ENCODE measurements at places on chromosomes 5 and 9.

GRCh38 chr5:79590396-79590999, 21.7 kb upstream of the TENT2 start:
- no peak for DNase-seq

- DNase-seq, result no peak
Observed at GRCh38 chr5:109660301-109660700, 29.4 kb upstream of the MAN2A1 start.

- DNase-seq, result no peak
Observed at GRCh38 chr9:114472765-114473446, 32.4 kb downstream of the WHRN start.

DNA sequence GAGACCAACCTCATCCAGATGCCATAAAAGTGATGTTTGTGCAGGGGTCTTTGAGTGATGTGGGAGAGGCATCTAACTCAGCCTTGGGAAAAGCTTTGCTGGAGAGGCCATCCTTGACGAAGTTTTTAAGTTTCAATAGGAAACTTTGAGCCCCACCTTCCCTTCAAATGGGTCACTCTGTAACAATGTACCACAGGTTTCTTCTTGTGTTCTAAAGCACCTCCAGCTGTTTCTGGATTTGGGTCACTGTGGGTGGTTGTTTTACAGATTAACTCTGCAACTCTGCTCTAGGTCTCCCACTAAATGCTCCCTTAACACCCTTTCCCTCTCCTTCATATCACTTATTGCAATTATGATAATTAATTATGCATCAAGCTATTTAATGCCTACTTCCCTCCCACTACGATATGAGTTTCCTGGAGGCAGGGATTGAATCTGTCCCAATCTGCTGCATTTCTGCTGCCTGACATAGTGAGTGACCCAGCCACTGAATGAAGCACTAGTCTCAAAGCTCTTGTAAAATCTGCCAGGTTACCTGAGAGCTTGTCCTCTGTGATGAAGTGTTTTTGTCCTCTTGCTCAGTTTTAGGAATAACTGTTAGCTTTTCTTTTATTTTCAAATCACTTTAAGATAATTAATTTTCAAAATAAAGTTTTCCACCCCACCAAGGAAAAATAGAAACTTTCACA, 60.5 kb upstream of the PUM3 start:
- no peak for DNase-seq

- DNase-seq, result no peak
Observed at GRCh38 chr9:80952363-80952922, 736.9 kb downstream of the TLE1 start.

DNA sequence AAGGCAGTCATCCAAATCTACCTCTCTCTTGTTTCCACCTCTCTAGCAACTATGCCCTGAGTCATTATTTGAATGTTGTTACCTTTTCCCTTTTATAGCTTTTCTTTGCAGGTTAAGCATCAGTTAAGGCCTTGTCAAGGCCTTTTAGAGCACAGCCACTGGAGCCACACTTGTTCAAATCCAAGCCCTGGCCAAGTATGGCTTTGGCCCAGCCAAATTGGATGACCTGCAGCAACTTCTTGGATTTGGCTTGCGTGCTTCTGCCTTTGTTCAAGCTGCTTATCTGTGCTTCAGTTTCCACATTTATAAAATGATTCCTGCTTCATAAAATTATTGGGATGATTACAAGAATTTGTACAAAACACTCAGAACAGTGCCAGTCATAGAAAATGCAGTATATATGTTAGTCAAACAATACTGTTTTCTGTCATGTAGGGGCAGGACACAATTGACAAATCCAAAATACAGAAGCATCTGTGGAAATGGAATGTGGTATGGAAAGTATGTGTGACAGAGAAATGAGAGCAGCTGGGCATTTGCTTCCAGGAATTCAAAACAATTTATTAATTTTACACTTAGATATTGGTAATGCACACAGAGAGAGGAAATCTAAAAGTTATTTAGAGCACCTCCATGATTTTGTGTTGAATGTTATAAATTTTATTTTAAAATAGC, 17.9 kb upstream of the RLN1 start:
- DNase-seq, result peak; percentile 8

DNA sequence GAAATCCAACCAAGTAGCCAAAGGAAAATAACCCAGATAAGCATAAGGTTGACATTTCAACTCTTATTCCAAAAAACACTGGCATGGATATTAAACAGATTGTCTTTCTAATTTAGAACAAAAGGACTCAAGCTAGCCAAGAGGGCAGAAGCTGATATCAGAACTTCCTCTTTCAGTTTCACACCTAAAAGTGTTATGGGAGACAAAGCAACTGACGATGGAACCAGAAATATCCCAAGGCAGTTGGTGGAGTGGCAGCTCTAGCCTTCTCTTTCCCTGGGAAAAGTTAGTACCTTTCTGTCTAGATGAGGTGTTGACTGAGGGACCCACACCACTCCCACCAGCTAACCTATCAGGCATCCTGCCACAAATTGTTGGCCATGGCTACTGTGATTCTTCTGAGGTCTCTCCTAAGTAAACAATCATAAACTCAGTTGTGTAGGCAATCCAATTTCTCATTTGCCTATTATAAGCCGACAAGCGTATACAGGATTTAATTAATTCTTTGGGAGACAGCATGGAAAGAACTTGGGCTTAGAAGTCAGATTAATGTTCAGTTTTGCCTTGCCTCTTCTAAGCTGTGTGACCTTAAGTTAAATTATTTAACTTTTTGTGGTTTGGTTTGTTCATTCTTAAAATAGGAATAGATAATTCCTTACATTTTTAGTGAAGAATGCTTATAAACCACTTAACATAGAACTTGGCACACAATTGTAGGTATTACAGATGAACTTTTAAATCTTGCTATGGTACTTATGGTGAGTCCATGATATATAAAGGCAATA, 110.9 kb upstream of the ADAMTSL1 start:
- DNase-seq, result peak; percentile 82

DNA sequence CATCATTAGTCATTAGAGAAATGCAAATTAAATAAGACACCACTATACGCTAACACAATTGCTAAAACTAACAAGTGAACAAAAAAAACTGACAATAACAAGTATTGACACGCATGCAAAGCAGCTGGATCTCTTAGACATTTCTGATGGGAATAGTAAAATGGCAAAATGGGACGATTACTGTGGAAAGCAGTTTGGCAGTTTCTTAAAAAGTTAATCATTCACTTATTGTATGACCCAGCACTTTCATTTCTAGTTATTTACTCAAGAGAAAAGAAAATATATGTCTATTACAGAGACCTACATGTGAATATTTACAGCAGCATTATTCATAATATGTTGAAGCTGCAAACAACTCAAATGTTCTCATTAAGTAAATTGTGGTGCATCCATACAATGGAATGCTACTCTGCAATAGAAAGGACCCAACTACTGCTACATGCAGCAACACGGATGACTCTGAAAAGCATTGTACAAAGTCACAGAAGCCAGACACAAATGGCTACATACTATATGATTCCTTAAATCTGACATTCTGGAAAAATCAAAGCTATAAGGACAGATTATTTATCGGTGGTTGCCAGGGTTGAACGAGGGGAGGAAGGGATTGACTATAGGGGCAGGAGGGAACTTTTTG, 96.8 kb upstream of the ITGA2 start:
- no peak for DNase-seq

- no peak for DNase-seq
Observed at GRCh38 chr5:171131497-171131896, 177.6 kb upstream of the TLX3 start.

GRCh38 chr9:36029765-36030528, 6.8 kb upstream of the RECK start:
- DNase-seq, result peak; percentile 97

- peak; percentile 54 for DNase-seq
Observed at GRCh38 chr9:91427873-91428272, 4.2 kb upstream of the NFIL3 start.

DNA sequence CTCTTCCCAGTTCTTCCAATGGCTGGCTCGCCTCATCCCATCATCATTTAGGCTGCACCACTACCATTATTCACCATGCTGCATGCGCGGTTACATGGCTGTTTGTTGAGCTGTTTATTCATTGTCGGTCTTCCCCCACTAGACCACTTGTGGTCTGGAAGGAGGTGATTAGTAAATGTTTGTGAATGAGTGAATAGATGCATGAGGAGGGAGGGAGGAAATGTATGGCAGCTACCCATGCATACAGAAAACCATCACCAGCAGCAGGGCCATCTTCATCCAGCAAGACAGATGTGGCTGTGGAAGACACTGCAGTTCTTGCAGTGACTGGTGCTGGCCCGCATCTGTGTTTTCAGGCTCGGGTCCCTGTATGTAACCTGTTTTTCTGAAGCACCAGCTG, 113.3 kb upstream of the SAP30L start:
- no peak for DNase-seq

- no peak for DNase-seq
Observed at GRCh38 chr5:117177302-117177701, 602.7 kb upstream of the SEMA6A start.

DNA sequence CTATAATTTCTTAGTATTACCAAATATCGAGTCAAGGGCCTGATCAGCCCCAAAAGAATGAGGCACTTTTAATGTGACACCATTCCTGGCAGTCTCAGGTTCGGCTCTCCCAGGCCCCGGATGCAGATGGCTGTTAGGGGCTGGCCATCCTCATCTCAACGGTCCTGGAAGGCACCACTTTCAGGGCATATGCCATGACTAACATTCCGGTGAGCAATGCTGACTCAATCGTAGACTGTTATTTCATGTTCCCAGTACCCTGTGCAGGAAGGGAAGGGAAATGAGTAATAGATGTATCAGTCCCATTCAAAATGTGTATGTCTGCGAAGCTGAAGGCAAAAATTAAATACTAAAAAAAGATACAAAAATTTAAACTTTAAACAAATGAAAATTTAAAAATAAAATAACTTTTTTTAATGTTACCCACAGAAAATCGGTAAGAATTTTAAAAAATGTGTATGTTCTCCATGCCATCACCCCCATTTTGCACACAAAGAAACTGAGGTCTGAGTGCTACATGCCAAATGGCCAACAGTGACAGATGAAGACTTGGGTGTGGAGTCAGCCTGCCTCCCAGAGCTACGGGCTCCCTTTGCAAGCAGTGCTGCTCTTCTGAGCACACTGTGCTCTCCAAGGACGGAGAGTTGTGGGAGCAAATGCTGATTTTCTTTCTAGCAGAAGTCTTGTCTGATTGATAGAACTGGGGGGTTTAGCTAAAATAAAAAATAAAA, 79.0 kb downstream of the GLDC start:
- peak; percentile 98 for DNase-seq

DNA sequence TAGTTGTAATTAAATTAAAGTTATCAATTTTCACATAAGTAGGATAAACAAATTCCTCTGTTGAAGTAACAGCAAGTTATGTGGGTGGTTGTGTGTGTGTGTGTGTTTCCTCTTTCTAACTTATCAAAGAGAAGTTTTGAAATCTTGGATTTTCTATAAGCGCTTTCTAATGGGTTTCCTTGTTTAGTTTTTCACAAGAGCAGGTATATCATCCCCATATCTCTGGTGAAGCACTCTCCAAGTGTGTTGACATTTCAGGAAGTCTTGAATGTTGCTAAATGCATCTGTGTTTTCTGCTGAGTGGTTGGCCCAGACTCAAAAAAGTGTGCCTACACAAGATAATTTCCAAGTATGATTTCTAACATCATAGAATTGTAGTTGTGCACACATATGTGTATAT, 43.3 kb downstream of the PRDM6 start:
- no peak for DNase-seq

DNA sequence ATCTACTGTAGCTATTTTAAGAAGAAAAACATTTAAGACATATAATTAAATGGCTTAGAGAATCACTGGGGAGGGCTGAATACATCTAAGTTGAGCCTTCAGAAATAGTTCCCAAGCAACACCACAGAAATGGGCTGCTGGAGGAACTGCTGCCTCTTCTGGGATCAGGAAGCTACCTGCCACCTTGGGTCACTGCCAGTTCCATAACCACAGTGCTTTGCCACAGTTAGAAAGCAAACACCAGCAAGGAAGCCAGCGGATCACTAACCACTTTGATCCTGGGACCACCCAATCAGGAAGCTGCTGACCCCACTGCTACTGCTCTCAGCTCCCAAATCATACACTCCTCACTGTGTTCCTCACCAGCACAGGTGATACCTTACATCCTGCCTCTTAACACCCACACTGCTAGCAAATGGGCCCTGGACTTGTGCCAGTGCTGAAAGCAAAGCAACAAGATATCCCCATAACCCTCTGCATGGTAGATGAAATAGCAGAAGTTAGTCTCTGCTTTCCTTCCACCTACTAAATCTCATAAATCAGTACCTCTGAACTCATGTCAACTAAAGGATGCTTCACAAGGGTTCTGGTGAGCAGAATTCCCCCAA, 346.9 kb downstream of the DEPDC1B start:
- DNase-seq, result no peak

DNA sequence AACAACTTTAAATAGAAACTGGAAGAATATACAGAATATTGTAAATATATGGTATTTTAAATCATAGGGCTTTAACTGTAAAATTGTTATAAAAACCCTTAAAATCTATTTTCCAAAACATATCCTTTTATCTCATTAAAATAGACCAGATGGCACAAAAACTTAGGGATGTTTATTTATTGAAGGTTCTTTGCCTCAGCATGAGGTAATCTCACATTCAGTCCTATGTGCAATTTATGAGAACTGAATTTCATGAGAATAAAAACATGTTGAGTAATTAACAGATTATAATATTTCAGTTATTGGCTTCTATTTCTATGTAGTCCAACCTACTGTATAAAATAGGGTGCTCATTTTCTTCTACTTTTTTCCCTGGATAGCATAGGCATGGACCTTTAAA, 329.2 kb upstream of the PRR16 start:
- no peak for DNase-seq

GRCh38 chr5:93359296-93359959, 221.6 kb downstream of the NR2F1-AS1 start:
- DNase-seq, result peak; percentile 51

DNA sequence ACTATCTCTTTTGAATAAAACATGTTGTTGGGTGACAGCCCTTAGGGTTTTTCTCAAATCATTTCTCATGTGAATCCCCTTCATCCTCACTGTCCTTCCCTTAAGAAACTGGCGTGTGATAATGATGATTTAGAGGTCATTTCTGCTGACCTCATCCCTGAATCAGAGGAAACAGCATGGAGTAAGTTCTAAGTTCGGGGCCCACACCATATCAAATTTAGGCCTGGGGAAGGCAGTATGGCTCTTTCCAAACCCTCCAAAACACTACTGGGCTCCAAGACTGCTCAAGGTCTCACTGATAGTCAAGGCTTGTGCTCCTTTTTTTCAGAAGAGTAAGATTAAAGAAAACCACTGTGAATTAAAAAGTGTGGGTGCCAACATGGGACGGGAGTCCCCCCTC, 872 bp upstream of the SMIM3 start:
- no peak for DNase-seq

GRCh38 chr5:96547486-96547885, 114.4 kb upstream of the PCSK1 start:
- DNase-seq, result no peak

DNA sequence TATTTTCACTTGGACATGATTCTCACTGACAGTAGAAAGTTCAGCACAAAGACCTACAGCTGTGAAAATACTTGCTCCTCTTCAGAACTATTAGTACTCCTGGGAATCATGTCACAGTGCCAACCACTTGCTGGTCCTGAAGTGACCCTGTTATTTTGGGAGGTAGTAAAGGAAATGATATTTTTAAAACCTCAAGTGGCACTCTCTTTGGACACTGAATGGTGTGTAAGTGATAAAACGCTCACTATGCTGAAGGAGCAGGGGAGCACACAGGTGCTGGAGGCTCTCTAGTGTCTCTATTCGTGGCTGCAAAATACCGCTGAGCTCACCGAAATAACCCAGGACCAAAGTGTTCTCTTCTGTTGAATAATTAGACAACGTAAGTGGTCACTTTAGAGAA, 76.9 kb upstream of the SPATA31D4 start:
- DNase-seq, result no peak
